ENCODE measurements at places on chromosomes 16 and 17. TPM values are rescaled to one million over a fixed set of nuclear protein-coding genes. Genes with fewer than 3 reads are reported as not detected.

DNA sequence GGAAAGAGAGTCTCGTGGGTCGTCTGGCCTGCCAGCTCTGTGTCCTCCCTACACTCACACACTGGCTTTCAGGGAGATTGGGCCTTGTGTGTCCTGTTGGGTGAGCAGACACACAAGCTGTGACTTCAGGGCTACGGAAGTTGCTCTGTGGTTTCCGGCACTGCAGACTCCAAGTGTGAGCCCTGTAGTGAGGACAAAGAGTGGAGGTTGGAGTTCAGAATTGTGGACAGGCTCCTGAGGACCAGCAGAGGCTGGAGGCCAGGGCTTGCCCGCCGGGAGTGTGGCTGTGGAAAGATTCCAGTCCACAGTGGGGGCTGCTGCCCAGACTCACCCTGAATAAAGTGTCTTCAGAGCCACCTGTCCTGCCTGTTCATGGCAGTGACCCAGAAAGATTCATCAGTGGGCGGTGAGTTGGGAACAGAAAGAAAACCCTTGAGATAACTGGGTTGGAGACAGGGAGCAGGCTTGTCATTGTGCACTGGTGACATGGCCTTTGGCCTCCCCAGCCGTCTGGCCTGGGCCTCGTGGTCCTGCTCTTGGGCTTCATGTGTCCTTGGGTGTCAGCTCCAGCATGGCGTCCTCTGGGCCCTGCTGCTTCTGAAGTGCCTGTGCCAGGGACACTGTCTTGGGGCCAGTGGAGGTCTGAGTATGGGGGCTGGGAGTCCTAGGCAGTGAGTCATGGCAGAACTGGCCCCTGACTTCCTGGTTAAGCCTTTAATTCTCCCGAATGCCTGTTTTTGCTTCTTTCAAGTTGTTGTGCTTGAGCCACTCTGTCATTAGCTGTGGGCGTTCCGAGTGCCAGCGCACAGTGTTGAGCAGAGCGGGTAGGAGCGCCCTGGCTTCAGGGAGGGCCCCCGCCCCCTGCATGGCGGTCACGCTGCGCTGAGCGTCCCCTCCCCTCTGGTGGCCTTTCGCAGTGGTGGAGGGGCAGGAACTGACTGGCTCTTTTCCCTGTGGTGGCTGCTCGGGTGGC, 19.9 kb upstream of the ZNF750 start:
- H3K4me3 ChIP-seq, result no peak overlapping the region
- H3K36me3 ChIP-seq, result no peaks in the 10 kb centered on the region
- DNase-seq, result peak; percentile 62
- peaks cover 11% of the 10 kb centered on the region for H3K4me1 ChIP-seq
- H3K27me3 ChIP-seq, result no peaks in the 10 kb centered on the region
- peak overlapping the region; percentile 56 for H3K27ac ChIP-seq

DNA sequence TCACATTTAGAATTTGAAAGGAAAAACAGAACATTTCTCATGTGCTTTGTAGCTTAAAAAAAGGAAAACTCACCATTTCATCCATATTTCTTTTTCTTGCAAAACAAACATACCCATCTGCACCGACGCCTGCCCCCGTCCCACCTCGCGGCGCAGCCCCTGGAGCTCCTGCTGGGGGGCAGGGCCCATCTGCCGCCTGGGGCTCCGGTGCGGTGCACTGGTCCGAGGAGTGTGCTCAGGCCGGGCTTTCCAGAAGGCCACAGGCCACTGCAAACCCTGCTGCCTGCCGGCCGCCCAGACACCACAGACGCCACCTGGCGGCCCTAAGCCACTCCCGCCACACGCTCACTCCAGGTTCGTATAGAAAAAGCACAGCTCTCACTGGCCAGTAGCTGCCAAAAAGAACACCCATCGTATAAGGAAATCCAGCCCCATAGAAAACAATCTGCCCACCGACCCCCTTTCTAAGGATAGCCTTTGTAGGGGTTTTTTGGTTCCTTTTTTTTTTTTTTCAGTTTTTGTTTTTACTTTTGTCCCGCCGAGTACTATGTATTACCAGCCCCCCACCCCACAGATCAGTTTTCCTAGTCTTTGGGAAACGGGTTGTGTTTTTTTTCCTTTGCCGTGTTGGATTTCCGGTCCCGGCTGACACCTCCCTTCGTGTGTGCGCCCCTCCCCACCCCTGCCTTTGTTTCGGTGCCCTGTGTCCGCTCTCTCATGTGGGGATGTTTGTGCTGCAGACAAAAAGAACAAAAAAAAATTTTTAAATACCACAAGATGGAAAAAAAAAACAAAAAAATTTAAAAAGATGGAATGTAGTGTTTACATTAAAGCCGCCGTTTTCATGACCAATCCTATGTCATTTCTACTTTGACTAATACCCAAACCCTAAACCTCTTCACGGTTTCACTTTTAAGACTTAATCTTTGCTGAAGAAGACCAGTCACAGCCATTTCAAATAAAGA, 68.8 kb downstream of the AMFR start:
- H3K27ac ChIP-seq, result no peak overlapping the region
- peak; percentile 83 for DNase-seq
- H3K36me3 ChIP-seq, result no peaks in the 10 kb centered on the region
- peaks cover 10% of the 10 kb centered on the region for H3K4me1 ChIP-seq
- H3K27me3 ChIP-seq, result no peaks in the 10 kb centered on the region
- no peak overlapping the region for H3K4me3 ChIP-seq

GRCh38 chr16:53775821-53776431, 72.0 kb downstream of the FTO start:
- peak overlapping the region; percentile 36 for H3K27ac ChIP-seq
- H3K27me3 ChIP-seq, result no peaks in the 10 kb centered on the region
- peaks cover 73% of the 10 kb centered on the region for H3K4me1 ChIP-seq

The MT1X gene
- total RNA-seq, result 430 TPM

The SP6 gene
- 0.99 TPM for total RNA-seq
